ENCODE measurements at places on chromosomes 12 and 14.

- DNase-seq, result no peak
These were observed 293.9 kb downstream of the RAD51B start for GRCh38 chr14:68113343-68113930.

GRCh38 chr12:29033519-29033918, 115.6 kb upstream of the FAR2 start:
- DNase-seq, result no peak

DNA sequence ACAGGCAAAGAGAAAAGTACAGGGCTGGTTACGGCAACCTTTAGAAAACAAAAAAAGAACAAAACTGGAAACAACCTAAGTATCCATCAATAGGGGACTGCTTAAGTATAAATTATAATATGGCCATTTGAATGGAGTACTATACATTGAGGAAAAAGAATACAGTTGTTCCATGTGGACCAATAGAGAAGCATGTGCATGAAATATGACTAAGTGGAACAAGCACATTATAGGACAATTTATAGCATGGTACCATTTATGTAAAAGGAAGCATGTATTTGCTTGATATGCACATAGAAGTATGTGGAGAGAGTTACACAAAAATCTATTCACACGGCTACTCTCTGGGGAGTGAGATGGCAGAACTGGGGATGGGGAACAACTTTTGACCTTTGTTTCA, 49.2 kb upstream of the FAM222A start:
- DNase-seq, result no peak

DNA sequence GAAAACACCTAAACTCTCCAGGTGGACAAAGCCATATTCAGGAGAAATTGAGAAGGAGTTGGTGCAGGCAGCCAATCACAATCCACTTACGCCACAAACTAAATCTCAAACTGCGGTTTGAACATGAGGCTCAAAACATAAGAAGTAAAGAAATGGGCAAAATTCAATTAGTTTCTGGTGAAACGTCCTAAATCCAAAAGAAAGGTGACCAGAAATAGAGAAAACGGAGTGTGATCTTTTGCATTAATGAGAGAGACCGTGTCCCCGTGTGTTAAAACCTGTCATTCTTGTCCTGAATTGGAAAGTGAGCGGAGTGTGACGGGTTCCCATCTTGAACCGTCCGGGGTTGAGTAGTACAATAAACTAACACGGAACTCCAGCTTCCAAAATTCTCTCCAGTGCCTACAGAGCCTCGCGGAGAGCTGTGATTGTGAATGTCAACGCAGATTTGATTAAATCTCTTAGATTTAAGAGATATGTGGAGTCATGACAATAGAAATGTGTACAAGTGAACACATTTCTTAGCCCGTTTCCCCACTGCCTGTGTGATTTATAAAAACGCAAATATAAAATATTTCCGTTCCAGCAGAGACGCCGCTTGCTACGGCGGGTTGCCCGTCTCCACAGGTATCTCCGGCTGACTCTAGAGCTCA, 595 bp upstream of the METAP2 start:
- peak; percentile 2 for DNase-seq

DNA sequence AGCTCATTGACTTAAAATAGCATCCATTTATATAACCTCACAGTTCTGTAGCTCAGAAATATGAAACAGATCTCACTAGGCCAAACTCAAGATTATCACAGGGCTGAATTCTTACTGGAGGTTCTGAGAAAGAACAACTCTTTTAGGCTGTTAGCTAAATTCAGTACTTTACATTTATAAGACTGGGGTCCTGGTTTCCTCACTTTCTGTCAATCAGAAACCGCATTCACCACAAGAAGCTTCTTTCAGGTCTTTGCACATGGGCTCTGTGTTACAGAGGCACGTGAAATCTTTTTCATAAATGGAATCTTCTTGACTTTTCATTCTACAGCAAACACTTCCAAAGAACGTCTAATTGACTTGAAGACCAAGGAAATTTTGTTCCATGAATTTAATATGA, 876.3 kb upstream of the FOXG1 start:
- DNase-seq, result no peak

- DNase-seq, result no peak
These were observed 8.5 kb downstream of the COQ6 start for GRCh38 chr14:73958591-73958990.

- no peak for DNase-seq
These were observed 14.0 kb downstream of the CCER1 start for GRCh38 chr12:90940872-90941499.

DNA sequence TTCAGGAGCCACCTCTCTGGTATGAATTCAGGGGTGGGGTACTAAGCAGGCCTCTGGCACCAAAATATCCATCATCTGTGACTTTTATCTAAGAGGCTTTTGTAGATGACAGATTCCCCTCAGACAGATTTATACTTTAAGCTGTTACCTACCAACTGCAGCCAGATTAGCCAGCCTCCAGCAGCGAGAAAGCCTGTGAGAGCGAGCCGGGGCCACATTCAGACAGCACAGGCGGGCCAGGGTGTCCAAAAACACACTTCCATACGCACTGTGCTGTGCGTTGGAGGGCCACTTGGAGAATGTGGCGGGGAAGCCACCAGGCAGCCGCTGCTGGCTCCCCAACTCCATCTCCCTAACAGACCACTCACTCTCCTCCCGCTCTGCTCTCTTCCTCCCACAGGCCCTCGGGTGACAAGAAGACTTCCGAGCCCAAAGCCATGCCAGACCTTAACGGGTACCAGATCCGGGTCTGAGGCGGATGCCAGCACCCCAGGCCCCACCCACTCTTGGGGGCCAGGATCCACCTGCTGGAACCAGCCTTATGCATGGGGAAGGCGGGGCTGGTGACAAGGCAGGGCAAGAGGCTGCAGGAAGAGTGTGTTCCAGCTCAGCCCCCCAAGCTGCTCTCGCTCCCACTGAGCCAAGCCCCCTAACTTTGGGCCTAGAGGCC, 17.4 kb downstream of the VASH1 start:
- no peak for DNase-seq

- no peak for DNase-seq
These were observed 100.5 kb upstream of the SSTR1 start for GRCh38 chr14:38107216-38107631.

DNA sequence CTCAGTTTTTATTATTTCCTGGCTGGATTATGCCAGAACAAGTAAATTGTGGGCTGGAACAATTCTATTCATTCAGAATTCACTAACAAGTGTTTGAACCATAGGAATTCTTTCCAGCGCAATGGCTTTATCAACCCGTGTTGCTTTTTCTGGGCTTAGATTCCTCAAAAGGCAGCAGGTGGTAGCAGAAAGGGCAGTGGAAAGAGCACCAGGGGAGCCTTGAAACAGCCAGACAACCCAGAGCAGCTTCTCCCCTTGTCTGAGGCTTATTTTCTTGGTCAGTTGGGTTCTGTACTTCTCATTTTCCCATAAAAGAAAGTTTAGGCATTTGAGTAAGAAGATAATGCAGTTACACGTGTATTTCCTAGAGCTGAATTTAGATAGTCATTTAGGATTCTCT, 130.7 kb downstream of the OTOGL start:
- DNase-seq, result no peak

DNA sequence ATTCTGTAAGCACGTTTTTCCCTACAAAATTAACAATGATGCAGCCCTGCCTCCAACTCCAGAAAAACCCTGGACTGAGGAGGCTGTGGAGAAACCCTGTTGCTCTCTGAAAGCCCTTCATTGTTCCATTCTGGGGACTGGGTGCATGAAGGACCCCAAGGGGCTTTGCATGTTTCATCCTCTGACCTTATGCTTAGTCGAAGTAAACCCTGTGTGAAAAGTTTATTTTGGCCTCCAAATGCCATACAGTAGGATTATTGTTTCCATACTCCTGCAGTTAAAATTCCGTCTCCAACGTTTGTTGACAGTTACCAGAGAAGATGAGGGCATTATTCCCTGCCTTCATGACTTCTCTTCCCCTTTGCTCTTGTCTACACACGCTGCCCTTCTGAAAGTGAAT, 46.0 kb downstream of the CKB start:
- DNase-seq, result no peak

- DNase-seq, result no peak
These were observed 5.4 kb downstream of the MARK3 start for GRCh38 chr14:103390605-103391004.

DNA sequence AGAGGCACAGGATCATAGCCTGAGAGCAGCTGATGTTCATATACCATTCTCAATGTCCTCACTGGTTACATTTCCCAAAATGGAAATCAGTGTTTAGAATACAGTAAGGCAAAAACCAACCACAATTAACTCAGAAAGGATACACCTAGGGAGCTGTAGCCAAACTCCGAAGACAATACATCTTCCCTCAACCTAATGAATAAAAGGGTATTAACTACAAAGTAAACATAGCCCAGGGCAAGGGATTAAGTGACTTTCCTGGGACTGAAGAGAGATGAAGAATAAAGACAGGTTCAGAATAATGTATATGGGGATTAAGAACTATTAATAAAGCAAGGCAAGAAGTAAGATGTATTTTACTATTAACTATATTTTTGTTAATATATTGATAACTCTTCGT, 79.5 kb downstream of the RPS29 start:
- no peak for DNase-seq

- no peak for DNase-seq
These were observed 143.7 kb downstream of the AKAP6 start for GRCh38 chr14:32472512-32473463.

Measured in stimulated activated CD8-positive, alpha-beta memory T cell treated with anti-CD3 and anti-CD28 coated beads, Interleukin-15, amount 100 ng/mL, for 24 hours (primary cell).